ENCODE measurements at places on chromosomes 4 and X. TPM values are rescaled to one million over a fixed set of nuclear protein-coding genes. Genes with fewer than 3 reads are reported as not detected.

GRCh38 chr4:26753617-26754016 is 107.0 kb upstream of the STIM2 start:
- DNase-seq, result peak; percentile 23

DNA sequence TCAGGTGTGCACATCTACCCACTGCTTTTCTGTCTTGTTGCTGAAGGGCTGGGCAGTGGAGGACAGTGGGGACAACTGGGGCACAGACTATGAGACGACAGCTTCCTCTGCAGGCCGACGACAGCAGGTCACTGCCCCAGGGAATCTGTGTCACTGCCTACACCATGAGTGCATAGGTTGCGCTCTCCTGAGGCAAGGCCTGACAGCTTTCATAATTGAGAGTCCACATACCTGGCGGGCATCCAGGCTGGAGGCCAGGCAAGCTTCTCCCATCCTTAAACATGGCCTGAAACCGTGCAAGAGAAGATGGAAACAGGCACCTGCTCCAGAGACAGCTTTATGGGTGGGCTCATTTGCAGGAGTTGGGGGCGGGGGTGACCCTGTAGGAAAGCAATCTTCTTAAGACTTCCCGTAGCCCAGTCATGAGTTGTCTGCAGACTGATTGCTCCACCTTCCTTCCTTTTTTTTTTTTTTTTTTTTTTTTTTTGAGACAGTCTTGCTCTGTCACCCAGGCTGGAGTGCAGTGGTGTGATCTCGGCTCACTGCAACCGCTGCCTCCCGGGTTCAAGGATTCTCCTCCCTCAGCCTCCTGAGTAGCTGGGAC is 2.9 kb downstream of the ANOS1 start:
- DNase-seq, result peak; percentile 13

GRCh38 chr4:97531351-97531750 is 611.9 kb downstream of the STPG2 start:
- no peak for DNase-seq

GRCh38 chrX:7158468-7158990 is 10.6 kb upstream of the PUDP start:
- DNase-seq, result no peak

DNA sequence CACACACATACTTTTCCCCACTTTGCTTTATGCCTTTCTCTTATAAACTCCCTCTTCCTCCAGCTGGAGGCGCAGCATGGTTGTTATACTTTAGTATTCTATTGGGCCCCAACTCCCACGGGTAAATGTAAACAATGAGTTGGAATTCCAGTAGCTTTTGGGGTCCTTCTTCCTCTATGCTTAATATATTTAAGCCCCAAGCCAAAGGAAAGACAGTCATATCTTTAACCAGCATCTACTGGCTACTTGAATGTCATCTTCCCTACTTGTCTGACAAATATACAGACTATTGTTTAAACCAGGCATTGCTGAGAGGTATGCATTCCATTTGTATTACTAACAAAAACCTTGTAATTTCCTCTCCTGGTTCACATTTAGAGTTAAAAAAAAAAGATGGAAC is 72.9 kb downstream of the WDR19 start:
- no peak for DNase-seq

DNA sequence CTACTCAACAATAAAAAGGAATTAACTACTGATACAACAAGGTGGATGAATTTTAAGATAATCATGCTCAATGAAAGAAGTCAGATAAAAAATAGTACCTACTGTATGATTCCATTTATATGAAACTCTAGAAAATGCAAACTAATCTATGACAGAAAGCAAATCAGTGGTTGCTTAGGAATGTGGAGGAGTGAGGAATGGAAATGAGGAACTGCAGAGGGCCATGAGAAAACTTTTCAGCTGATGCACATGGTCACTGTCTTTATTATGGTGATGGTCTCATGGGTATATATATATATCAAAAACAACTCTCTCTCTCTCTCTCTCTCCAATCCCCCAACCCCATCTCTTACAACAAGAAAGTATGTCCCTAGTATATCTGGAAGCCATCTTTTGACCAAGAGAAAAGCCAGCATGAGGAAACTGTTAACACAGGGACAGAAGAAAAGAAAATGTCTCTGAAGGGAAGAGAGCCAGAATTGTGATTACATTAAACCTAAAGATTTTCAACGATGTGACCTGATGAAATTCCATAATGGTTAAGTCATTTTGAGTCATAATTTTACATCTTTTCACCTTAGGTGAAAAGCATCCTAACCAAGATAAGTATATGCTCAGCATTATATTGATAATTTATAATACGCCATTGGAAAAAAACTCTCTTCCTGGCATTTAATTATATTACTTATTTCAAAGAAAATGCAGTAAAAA is 8.5 kb upstream of the NFKB1 start:
- DNase-seq, result no peak

DNA sequence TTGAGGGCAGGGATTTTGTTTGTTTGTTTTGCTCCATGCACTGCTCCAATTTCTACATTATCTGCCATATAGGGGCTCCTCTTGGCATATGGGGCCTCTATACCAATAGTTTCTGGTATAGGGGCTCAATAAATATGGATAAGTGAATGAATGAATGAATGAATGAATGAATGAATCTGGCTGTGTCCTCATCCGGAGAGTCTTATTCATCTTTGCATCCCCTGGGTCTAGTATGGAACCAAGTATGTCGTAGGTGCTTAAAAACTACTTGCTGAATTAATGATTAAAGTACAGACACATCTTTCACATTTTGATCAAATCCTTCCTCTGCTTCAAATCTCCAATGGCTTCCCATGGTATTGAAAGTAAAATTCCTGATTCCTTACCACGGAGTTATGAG is 80.1 kb downstream of the DRD5 start:
- no peak for DNase-seq

GRCh38 chr4:117610706-117611308 is 423.5 kb upstream of the NDST3 start:
- DNase-seq, result no peak

GRCh38 chr4:181046809-181047208 is 1196.4 kb upstream of the TENM3 start:
- peak; percentile 8 for DNase-seq

DNA sequence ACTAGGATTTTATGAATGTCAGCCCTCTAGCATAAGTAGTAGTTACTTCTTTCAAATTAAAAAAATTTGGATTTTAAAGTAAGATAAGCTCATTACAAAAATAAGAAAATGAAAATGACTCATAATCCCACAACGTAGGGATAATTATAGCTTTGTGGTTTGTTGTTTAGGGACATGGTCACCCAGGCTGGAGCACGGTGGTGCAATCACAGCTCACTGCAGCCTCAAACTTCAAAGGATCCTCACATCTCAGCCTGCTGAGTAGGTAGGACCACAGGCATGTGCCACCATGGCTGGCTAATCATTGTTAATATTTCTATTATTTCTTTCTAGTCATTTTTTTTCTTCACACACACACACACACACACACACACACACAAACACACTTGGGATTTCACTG is 57.6 kb downstream of the PLAC1 start:
- no peak for DNase-seq

- DNase-seq, result no peak
Measured at GRCh38 chr4:39054497-39054896, 7.5 kb upstream of the KLHL5 start.

DNA sequence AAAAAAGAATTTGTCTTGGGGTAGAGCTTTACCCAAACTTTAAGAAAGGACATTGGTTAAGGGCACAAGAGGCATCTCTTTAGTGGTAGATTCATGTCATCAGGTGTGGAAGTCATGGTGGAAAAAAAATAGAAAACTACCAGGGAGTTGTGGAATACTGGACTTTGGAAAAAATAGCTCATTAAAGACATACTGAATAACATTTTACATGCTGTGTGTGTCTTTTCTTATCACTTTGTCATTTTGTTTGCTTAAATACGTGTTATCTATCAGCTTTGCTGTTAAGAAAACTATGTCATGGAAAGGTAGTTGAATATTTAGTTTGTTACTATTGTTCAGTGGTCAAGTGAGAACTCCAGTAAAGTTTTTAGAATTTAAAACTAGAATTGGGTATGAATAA is 147.0 kb downstream of the CCSER1 start:
- DNase-seq, result no peak

DNA sequence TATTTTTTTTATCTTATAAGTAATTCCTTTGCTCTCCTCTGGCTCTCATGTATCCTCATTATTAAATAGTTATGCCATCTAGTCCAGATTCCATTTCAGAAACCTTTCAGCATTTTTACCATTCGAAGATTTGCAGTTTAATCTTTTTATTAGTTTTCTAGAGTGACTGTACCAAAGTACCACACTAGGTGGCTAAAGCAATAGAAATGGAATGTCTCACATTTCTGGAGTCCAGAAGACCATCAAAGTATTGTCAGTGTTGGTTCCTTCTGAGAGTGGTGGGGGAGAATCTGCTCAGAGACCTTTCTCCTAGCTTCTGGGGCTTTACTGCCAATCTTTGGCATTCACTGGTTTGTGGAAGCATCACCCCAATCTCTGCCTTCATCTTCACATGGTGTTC is 3.7 kb upstream of the PNMA3 start:
- DNase-seq, result no peak

DNA sequence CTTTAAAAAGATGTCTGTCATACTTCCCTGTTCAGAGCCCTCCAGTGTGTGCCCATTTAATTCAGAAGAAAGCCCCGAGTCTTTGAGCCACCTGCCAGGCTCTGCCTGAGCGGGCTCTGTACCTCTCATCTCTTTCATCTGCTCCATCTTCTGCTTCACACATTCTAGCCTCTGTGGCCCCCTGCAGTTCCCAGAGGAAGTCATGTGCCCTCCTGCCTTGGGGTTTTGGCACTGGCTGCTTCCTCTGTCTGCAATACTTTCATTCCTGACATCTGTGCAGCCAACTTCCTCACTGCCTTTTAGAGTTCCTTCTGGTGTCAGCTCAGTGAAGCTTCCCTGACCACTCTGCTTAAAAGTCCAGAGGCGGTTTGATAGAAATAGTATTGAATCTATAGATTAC is 6.2 kb upstream of the STK32B start:
- DNase-seq, result no peak

DNA sequence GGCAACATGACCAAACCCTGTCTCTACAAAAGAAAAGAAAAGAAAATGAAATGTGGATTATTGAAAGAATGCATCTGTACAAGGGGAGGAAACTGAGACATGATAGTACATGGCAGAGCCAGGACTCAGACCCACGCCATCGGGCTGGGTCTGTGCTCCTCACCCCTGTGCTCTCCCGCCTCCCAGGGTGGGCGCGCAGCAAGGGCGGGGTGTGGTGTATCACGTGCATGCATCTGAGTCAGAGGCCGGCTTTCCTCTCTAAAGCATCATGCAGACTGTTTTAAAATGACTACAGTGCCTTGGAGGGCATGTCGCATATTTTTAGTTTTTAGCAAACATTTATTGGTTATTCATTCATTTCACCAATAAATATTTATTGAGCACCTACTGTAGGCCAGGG is 47.8 kb downstream of the HTT-AS start:
- DNase-seq, result no peak

DNA sequence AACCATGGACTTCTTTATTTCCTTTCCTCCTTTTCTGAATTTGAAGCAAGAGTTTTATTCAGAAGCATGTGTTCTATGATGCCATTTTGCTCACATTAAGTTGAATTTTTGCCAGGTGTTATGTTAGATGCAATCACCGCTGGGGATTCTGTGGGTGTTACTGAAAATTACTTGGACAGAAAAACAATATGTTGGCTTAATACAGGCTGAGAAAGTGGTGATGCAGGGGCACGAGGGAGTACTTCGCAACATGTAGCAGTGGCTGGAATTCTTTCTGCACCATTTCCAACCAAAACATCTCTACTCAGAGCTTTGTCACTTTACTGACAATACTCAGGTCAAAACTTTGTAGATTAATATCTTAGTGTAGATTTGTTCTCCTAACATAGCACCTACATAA is 109.2 kb upstream of the PCDH18 start:
- DNase-seq, result peak; percentile 84

ETDA gene
- total RNA-seq, result not detected

ADH1A gene
- not detected for total RNA-seq

STAP1 gene
- total RNA-seq, result not detected

ZNF182 gene
- total RNA-seq, result 4.1 TPM

FRMD7 gene
- 1.5 TPM for total RNA-seq

NLGN4X gene
- 11.5 TPM for total RNA-seq

DCAF12L1 gene
- total RNA-seq, result not detected

DGKK gene
- total RNA-seq, result not detected

CCKAR gene
- 2.5 TPM for total RNA-seq

Measured in osteoblast (primary cell).